ENCODE measurements at places on chromosomes 1 and 21.

DNA sequence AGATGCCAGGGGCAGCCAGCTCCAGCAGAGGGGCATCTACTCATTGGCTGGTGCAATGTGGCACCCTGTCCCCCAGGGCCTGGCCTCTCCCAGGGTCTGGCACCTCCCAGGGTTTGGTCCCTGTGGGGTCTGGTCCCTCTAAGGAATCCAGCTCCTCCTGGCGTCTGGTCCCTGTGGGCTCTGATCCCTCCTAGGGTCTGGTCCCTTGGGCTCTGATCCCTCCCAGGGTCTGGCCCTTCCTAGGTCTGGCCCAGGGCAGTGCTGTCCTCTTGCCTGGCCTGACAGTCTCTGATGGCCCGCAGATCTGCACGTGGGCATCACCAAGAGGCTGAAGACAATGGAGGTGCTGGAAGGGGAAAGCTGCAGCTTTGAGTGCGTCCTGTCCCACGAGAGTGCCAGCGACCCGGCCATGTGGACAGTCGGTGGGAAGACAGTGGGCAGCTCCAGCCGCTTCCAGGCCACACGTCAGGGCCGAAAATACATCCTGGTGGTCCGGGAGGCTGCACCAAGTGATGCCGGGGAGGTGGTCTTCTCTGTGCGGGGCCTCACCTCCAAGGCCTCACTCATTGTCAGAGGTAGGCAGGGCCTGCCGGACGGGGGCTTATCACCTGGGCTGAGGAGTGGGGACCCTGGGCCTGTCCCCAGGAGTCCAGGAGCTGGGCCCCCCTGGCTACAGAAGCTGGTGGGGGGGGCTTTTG lies 73.9 kb downstream of the OBSCN start:
- DNase-seq = no peak

DNA sequence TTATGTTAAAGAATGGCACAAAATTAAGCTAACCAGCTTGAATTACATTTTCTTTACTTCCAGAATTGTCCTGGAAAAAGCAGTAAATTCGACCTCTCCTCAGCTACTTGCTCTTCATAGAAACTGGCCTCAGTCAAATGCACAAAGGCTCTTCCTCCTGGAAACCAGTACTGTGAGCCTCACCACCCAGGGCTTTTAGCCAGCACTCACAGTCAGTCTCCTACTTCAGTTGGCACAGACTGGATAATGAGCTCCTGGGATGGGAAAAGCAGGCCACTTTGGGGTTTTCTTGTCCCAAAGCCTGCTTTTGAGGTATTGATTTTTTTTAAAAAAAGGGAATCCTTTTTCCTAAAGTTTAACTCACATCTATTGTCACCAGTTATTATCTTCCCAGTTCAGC lies 40.4 kb downstream of the SCYL3 start:
- DNase-seq = no peak

DNA sequence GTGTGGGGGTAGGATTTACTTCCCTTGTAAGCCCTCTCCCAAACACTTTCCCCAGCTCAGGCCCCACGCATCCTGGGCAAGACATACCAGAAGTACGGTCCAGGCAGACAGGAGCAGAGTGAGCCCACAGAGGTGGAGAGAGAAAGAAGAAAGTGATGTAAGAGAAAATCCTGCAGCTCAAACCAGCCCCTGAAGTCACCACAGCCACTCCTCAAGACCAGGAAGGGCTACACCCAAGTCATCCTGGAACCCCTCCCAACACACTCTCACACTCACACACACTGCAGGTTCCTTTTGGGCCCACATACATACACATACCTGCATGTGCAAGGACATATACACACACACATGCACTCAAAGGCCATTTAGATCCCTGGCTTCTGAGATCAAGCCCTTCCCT lies 106.8 kb downstream of the SYT2 start:
- no peak for DNase-seq

DNA sequence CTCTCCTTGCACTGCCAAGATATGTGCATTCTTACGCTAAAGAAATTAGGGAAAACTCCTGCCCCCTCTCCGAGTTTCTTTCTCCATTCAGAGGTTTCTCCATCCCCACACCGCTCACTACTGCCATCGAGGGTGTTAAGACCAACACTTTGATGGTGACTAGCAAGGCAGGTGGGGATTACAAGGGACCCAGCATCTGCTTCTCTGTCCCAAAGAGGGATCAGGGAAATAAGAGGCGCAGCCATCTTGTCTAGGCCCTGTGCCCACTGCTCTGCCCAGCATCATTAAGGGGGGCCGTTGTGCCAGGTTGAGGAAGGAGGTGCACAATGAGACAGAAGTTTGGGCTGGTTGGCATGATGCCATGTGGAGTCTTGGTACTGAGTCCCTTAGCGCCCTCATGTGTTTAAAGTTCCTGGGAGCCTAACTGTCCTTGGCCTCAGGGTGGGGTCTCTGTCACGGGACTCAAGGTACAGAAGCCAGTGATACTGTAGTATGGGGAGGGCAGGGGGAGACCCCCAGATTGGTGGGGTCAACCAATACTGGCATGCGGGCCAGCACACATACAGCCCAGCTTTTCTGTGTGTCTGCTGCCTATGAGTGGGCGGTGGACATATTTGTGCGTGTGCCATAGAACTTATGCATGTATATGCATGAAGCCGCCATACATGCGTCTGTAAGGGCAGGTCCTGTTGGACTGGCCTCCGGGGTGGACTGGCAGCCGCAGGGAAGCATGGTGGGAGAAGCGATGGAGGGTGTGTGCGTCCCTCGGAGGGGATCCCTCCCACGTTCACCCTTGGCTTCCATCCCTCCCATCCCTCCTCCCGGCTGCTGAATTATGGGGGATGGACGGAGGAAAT lies 5.5 kb downstream of the EFNA3 start:
- no peak for DNase-seq

- DNase-seq = no peak
Measured at GRCh38 chr21:16081304-16081703, 351.5 kb downstream of the USP25 start.

- DNase-seq = no peak
Measured at GRCh38 chr1:28141685-28142084, 34.8 kb downstream of the PTAFR start.

Measured in NCI-H187 (cell line).